Fibroblast of skin of right biceps (primary cell): ENCODE measurements at places on chromosomes 2 and 18.

DNA sequence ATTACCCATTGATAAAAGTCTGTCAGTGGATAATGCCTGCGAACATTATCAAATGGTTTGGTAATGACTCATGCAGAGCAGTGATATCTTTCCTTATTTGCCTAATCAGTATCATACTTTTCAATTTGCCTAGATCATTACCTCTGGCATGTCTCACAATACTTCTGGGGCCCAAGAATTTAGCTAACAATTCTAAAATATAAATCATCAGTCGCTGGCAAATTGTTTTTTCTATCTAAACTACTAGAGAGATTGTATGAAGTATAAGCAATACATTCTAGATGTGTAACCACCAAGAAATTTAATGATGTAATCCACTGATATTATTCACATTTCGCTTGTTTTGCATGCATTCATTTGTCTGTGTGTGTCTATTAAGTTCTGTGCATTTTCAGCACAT is 191.2 kb upstream of the CDH19 start:
- peak; percentile 86 for DNase-seq

DNA sequence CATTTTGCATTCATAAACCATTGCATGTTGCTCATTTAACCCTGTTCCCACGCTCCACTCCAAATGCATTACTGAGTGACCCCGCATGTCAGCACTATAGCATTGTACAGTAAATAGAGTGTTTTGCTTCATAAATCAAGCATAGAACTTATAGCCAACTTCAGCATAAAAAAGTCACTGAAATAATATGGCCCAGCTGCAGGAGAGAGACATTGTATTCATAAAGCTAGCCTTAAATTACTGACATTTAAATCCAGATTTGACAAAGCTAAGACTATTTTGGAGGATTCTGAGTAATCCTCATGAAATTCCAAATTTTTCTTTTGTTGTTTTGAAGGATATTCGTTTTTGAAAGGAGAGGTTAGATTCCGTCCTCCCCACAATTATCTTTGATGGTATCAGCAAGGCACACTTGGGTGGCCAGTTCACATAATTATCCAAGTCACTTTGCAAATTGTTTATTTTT is 320.9 kb upstream of the TCF4 start:
- DNase-seq: peak; percentile 58

- DNase-seq: no peak
Measured at GRCh38 chr2:26900831-26901321, 52.9 kb downstream of the DPYSL5 start.

DNA sequence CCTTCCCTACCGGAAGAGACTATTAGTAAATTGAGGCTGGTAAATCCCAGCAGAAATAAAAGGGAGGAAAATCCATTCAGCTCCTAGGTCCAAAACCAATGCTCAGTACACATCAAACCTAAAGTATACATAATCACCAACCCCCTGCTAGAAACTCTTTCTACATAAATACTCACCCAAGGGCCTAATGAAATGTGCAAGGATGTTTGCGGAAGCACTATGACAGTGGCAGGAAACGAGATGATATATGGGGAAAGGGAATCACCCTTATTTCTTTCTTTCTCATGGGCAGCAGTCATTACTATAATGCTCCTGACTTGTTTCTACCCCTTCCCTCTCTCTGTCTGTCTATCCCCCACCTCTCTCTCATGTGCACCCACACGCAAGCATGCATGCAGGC is 1.3 kb upstream of the SCTR start:
- DNase-seq: no peak

GRCh38 chr18:68826121-68826520 is 28.2 kb downstream of the CCDC102B start:
- DNase-seq: peak; percentile 25

- no peak for DNase-seq
Measured at GRCh38 chr2:62410015-62410453, 96.0 kb downstream of the TMEM17 start.

DNA sequence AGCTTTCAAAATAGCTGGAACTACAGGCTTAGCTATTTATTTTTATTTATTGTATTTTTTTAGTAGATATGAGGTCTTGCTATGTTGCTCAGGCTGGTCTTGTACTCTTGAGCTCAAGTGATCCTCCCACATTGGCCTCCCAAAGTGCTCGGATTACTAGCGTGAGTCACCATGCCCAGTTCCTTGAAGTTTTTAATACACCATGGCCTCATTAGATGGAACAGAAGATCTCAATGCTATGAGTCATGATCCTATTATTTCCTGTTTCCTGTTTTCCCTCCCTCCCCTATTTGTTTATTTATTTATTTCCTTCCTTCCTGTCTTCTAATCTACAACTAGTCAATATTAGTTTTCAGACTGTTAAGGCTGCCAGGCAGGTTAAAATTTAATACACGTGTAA is 309.0 kb downstream of the CMPK2 start:
- peak; percentile 80 for DNase-seq

DNA sequence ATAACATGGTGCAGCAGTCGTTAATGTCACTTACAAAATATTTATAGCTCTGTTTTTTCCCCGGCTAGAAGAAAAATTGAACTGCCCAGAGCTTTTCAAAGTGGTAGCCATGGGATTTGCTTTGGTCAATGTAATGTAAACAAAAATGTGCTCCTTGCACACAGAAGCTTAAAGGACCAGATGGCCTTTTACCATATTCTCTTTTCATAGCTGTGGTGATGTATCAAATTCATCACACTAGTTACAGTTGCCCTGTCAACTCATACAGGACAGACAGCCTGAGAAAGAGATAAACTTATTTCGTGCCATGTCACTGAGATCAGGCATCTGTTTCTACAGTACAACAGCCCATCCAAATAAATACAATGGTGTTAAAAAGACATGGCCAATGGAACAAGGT is 368.1 kb upstream of the CDH19 start:
- DNase-seq: no peak

- DNase-seq: no peak
Measured at GRCh38 chr2:238434846-238435751, 8.4 kb downstream of the ASB1 start.

GRCh38 chr18:26928670-26929313 is 63.3 kb upstream of the AQP4 start:
- no peak for DNase-seq

- DNase-seq: peak; percentile 37
Measured at GRCh38 chr2:151106805-151107506, 154.7 kb downstream of the RBM43 start.

- DNase-seq: no peak
Measured at GRCh38 chr2:174336501-174337336, 2.0 kb downstream of the SP9 start.

DNA sequence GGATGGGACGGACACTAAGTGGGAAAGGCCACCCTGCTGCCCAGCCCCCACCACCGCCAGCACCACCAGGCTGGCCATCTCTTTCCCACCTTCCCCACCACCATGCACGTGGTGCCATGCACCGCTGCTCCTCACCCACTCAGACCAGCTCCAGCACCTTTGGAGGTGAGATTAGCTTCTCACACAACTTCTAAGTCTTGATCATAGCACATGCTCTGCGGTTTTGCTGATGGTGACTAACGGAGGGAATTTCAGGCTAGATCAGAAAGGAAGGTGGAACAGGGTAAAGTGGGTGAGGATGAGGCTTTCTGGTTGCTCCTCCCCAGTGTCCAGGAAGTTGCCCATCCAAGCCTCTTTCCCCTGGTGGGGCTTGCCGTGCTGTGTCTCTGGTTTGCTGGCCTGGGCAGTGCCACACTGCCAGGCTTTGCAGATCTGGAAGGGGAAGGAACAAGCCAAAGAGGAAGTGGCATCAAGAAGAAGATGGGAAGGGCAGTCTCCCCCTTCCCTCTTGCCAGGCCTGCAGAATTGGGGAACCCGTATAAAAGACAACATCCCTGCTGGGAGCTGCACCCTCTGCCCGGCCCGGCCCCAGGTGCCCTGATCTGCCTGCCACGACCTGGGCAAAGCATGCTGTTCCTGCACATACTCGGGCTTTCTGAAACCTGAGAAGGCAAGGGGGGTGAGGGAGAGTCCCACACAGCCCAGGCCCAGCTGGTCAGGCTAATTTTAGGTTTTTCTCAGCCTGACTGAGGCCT is 44.3 kb upstream of the CAB39 start:
- DNase-seq: peak; percentile 31

DNA sequence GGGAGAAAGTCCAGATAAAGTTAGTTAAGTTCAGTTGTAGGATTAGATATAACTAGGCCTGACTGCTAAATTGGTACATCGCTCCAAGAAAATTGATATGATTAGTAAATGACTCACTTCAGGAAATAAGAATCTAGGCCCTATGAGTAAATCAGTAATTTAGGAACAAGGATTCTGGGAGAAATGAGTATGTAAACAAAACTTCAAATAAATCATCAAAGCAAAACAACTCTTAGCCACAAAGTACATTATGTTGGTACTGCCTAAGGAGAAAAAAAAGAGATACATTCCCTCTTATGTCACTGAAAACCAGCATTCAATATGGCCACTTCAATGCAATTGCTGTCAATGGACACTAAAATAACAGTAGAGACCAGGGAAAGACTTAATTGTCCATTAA is 529.1 kb downstream of the ZNF804A start:
- peak; percentile 24 for DNase-seq

DNA sequence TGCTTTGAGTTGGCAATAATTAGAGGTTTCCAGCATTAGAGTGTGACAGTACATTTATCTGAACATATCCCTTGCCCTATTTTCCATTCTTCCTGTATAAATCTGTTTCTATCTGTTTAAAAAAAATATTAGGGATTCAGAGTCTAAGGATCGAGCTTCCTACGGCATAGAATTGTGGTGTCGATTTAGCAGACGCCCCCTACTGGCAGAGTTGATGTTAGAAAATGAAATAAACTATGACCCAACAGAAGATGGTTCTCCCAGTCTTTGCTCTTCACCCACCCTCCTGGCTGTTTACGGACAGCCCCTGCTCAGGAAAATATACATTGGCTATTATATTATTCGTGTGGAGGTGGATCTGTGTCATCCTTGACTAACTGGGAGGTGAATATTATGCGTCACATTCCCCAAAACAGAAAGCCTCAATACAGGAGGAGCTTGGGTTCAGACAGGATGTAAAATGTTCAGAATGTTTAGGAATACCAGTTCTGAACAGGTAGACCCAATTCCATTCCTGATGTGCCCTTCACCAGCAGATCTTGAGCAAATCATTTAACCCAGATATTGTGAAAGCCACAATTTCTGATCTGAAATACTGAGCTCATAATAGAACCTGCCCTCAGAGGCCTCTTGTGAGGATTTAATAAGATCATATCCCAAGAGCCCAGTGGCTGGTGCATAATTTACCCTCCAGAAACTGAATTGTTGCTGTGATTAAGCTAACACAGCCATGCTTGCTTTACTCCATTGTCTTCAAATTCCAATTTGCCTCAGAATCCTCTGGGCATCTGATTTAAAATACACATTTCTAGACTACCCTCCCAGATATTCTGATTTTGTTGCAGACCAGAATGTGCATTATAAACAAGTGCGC is 10.8 kb upstream of the ERMN start:
- peak; percentile 39 for DNase-seq

DNA sequence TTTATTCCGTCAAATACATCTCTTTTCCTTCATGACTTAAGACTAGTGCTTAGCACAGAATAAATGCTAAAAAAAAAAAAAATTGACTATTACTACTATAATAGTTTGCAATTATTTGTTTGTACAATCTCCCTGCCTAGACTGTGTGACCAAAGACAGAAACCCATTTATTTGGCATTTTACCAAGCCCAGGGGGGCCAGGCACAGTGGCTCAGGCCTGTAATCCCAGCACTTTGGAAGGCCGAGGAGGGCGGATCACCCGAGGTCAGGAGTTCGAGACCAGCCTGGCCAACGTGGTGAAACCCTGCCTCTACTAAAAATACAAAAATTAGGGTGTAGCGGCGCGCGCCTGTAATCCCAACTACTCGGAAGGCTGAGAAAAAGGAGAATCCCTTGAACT is 1.4 kb downstream of the ASB3 start:
- peak; percentile 11 for DNase-seq

GRCh38 chr2:146189541-146189940 is 1655.3 kb upstream of the ACVR2A start:
- DNase-seq: peak; percentile 6

DNA sequence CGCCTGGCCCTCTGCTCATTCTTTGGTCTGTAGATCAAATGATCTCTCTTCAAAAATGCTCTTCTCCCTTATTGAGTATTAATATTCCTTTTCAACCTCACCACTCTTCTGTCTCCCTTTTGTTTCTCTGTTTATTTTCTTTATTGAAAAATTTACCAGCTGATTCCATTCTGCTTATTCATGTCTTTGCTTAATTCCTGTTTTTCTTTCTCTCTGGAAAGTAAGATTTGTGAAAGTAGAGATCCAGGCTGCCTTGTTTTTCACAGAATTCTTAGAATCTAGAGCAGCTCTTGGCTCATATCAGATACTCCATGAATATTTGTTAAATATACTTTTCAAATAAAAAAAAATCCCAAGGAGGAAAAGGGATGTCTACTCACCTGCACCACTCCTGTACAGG is 157.0 kb downstream of the DOCK10 start:
- no peak for DNase-seq

- DNase-seq: no peak
Measured at GRCh38 chr2:240593026-240593702, 6.6 kb downstream of the CAPN10 start.
